Left lung (tissue), 14 donors: ENCODE measurements at places on chromosomes 7 and 10. TPM values are rescaled to one million over a fixed set of nuclear protein-coding genes. Genes with fewer than 3 reads are reported as not detected.

- H3K4me1 ChIP-seq, result no peaks in the 10 kb centered on the region
- H3K27me3 ChIP-seq, result no peaks in the 10 kb centered on the region
- no peak for DNase-seq
- no peaks in the 10 kb centered on the region for H3K36me3 ChIP-seq
- no peak overlapping the region for H3K27ac ChIP-seq
These were observed 12.8 kb upstream of the POT1 start for GRCh38 chr7:124942399-124942798.

DNA sequence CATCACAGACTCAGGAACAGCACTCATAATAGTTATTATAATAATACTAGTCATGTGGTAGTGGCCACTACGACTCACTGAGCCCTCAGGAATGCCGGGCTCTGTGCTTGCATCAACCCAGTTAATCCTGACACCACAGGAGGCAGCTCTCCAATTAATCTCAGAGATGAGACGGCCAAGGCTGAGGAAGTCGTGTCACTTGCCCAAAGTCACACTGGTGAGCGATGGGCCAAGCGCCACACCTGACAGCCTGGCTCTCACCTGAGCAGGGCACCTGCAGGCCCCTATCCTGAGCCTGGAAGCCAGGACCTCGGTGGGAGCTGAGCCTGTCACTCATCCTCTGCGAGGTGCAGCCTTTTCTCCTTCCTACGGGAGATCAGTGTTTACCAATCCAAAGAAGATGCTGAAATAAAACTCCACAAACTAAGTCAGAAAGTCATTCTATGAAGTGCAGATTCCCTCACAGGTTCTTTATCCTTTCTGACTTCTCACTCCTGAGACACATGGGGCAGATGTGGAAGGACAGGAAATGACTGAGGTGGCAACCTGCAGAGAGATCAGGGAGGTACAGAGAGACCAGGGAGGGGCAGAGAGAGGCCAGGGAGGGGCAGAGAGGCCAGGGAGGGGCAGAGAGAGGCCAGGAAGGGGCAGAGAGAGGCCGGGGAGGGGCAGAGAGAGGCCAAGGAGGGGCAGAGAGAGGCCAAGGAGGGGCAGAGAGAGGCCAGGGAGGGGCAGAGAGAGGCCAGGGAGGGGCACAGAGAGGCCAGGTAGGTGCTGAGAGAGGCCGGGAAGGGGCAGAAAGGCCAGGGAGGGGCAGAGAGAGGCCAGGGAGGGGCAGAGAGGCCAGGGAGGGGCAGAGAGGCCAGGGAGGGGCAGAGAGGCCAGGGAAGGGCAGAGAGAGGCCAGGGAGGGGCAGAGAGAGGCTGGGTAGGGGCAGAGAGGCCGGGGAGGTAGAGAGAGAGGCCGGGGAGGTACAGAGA lies 38.5 kb downstream of the VIPR2 start:
- H3K27me3 ChIP-seq, result no peaks in the 10 kb centered on the region
- no peak overlapping the region for H3K4me3 ChIP-seq
- no peaks in the 10 kb centered on the region for H3K36me3 ChIP-seq
- no peak overlapping the region for H3K27ac ChIP-seq

VWDE gene
- 2.6 TPM for total RNA-seq

DNA sequence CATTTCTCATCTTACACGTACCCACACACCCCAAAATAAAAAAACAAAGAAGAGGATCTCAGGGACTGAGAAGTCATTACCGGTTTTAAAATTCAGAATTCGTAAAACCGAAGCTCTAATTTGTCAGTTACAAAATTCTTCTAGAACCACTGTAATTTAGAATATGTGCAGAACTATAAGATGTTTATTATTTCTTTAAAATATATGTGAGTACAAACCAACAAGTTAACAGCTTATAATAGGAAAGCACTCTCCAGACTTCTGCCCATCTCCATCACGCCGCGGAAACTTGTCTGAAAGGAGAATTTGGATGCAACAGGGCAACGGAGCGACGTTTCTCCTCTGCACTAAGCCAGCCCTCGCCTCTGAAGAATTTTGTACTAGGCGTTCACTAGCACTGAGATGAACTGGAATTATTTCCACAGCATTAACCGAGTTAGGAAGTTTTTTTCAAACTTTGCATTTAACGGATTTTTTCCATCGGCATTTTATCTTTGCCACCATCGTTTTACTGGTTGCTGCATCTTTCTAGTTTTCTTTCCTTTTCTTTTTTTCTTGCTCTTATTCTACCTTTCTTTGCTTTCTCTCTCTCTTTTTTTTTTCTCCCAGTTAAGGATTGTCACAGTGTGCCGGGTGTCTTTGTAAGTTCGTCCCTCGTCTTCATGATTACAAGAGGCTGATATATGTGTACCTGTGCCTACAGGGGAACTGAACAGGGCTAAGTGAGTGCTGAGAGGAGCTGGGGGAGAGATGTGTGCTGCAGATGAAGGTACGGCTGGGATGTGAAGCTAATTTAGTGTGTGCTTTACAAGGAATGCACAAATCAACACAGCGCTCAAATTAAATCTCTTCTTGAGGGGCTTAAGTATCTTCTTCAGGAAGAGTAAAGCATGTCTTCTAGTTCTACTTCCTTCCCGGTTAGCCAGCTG lies 295.9 kb upstream of the NFE2L3 start:
- no peaks in the 10 kb centered on the region for H3K36me3 ChIP-seq
- peaks cover 92% of the 10 kb centered on the region for H3K27me3 ChIP-seq
- H3K4me3 ChIP-seq, result peak overlapping the region; percentile 9
- peak overlapping the region; percentile 28 for H3K27ac ChIP-seq
- no peak for DNase-seq

DNA sequence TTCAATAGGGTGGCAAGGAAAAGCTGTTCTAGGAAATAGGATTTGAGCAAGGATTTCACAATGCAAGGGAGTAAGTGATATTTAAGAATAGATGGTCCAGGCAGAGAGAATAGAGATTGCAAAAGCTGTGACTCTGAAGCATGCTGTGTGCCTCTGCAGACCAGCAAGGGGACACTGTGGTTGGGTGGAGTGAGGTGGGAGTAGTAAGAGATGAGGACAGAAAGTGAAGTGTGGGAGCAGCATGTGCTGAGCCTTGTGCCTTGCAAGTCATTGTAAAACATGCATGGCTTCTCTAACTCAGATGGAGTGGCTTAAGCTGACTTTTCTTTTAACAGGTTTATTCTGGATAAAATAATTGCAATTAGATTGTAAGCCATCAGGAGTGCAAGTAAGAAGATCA lies 442.4 kb downstream of the CCSER2 start:
- H3K27me3 ChIP-seq, result no peaks in the 10 kb centered on the region
- no peak for DNase-seq
- H3K36me3 ChIP-seq, result no peaks in the 10 kb centered on the region
- H3K4me1 ChIP-seq, result no peaks in the 10 kb centered on the region
- H3K27ac ChIP-seq, result no peak overlapping the region

- no peaks in the 10 kb centered on the region for H3K27me3 ChIP-seq
- H3K4me1 ChIP-seq, result no peaks in the 10 kb centered on the region
- H3K36me3 ChIP-seq, result no peaks in the 10 kb centered on the region
- DNase-seq, result no peak
These were observed 182.1 kb downstream of the ZMYND11 start for GRCh38 chr10:317271-317769.

GRCh38 chr10:66394342-66395063 lies 531.3 kb upstream of the LRRTM3 start:
- no peak overlapping the region for H3K27ac ChIP-seq
- no peak overlapping the region for H3K4me3 ChIP-seq
- no peak for DNase-seq
- no peaks in the 10 kb centered on the region for H3K4me1 ChIP-seq

DNA sequence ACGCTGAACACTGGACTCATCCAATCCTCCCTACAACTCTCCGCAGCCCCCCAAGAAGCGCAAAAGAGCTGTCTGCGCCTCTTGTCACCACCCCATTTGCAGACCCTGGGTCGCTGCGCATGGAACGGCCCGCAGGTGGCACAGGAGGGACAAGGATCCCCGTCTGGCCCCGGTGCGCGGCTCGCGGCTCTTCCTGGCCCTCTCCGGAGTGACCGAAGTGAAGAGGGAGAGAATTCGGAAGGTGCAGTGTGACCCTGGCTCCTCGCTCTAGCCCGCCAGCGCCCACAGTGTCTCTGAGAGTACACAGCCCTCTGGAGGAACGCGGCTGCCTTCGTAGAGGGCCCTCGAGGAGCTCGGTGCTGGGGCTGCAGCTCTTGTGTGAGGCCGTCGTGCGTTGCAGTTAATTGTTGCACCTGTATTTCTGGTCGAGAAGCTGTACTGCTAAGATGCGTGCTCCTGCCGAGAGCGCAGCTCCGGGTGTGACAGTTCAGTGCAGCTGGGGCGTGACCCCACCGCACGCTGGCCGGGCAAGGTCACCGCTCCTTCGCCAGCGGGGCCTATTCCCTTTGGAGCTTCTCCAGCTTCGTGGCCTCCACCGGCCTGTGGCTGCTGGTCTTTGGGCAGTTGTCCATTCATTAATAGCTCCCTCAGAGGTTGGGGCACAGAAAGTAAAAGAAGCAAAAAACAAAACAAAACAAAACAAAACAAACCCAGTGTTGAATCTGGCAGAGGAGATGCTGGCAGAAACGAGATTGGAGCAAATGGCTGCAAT lies 119.0 kb downstream of the SEC23IP start:
- H3K4me3 ChIP-seq, result no peak overlapping the region
- H3K4me1 ChIP-seq, result no peaks in the 10 kb centered on the region
- no peaks in the 10 kb centered on the region for H3K27me3 ChIP-seq
- no peak for DNase-seq

CDHR1 gene
- 0.94 TPM for total RNA-seq

GCK gene
- total RNA-seq, result 0.50 TPM
